ENCODE measurements at places on chromosomes 5 and 9.

- no peak for DNase-seq
Measured at GRCh38 chr5:107218457-107219193, 452.1 kb downstream of the EFNA5 start.

GRCh38 chr9:89702401-89702800 is 97.6 kb downstream of the GADD45G start:
- no peak for DNase-seq

- DNase-seq: no peak
Measured at GRCh38 chr5:155699385-155699784, 627.6 kb upstream of the SGCD start.

DNA sequence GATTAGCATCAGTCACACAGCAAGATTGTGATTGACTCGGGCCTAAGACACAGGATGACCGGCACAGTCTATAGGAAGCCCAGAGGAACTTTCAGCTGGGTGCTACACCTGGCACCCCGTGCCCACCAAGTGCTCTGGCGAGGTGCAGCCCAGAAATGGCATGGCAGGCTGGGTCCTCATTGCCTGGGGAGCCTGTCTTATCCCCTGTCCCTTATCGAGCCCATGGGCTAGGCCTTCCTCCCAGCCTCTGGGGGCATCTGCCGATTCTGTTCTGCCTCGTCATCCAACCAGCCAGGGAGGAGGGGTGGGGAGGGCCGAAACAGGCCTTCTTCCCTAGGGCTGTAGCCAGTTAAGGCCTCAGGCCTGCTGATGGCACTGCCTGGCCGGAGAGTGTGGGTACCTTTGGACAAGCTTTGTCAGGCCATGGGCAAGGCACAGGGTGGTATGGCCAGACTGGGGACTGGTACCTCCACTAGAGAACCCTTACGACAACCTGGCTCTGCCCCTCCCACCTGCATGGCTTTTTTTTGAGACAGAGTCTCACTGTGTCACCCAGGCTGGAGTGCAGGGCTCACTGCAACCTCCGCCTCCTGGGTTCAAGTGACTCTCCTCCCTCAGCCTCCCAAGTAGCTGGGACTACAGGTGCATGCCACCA is 1.6 kb downstream of the GRK6 start:
- DNase-seq: no peak

DNA sequence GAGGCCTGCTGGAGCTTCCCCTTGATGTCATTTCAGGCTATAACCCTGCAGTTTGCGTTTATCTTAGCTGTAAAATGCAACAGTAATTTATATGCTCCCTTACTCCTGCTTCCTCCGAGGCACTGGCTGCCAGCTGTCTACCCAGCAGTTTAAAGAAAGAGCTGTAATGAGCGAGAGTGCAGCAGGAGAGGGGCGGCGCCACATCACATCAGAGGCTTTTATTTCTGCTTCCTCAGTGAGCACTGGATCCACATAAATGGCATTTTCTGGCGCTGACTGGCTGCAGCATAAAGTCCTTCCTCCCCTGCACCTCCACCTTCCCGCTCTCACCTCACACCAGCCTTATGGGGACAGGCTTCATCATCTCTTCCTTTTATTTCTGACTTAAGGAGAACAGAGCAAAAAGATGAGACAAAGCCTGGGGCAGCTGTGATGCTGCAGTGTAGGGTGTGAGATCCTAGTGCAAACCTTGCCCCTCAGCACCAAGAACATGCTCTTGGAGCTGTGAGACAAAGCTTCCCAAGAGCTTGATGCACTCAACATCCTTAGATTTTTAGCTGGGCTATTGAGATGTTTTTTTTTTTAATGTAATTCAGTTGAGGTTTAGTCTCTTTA is 829.6 kb upstream of the ZNF608 start:
- DNase-seq: peak; percentile 41

DNA sequence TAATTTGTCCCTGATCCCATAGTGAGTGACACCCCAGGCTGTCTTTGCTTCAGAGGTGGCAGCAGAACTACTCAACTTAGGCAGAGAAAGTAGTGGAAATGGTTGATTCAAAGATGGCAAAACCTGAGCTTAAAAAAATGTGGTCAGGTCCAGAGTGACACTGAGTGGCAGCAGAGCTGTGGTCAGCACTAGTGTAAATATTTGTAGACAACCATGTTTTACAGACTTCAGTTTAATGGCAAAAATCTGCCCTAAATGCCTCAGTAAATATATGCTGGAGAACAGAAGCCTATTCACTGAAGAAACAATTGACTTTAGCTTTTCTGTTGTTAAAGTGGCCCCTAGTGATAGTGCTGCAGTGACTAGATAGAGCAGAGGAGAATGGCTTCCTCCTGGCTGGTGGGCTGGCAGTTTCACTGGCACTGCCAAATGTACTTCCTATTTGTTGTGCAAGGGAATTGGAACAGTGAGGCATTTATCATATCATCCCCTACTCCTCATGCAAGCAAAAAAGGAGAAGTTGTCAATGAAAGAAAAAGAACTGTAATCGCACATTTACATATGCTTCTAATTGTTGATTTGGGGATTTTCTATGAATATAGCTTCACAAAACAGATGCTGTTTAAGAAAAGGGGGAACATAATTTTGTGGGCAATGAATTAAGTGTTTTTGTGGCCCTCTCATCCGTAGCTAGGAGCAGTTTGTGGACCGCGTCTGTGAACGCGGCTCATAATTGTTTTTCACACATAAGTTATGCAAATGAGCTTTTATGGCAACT is 12.0 kb downstream of the PBX3 start:
- DNase-seq: peak; percentile 41

All from hypothalamus (tissue), 51 donors.